RPMI8226 (cell line): ENCODE measurements at places on chromosomes 6 and 20.

- DNase-seq = no peak
Measured at GRCh38 chr20:33835615-33836172, 24.5 kb downstream of the CHMP4B start.

DNA sequence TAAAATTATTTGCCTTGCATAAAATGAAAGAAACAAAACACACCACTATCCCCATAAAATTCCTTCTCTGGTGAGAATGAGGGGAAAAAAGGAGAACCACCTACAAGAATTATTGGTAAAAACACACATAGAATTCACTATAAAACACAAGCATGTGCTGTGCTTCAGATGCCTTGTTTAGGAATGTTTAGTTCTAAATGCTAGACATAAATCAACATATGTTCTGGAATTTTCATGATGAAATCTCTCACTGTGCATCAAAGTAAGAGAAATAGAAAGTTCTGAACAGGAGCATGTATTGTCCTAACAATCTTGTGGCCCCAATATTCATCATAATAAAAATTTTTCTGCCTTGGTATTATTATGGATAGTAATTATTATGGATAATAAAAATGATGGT lies 111.0 kb downstream of the PLCB4 start:
- DNase-seq = no peak

DNA sequence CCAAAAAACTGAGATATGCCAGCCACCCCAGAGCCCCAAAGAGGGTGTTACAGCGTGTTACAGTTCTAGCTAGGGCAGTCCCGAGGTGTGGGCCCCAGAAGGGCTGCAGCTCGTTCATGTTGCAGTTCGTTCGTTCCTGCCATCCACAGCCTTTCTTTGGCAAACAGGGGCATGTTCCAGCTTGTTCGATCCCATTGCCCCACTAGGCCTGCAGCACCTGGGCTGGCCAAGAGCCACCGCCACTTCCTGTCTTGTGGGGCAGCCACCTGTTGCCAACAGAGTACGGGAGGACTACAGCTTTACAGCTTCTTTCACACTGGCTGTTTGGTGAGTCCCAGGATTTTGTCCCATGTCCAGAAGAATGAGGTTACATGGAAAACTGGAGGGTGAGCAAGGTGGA lies 198.1 kb downstream of the MMUT start:
- DNase-seq = peak; percentile 46

DNA sequence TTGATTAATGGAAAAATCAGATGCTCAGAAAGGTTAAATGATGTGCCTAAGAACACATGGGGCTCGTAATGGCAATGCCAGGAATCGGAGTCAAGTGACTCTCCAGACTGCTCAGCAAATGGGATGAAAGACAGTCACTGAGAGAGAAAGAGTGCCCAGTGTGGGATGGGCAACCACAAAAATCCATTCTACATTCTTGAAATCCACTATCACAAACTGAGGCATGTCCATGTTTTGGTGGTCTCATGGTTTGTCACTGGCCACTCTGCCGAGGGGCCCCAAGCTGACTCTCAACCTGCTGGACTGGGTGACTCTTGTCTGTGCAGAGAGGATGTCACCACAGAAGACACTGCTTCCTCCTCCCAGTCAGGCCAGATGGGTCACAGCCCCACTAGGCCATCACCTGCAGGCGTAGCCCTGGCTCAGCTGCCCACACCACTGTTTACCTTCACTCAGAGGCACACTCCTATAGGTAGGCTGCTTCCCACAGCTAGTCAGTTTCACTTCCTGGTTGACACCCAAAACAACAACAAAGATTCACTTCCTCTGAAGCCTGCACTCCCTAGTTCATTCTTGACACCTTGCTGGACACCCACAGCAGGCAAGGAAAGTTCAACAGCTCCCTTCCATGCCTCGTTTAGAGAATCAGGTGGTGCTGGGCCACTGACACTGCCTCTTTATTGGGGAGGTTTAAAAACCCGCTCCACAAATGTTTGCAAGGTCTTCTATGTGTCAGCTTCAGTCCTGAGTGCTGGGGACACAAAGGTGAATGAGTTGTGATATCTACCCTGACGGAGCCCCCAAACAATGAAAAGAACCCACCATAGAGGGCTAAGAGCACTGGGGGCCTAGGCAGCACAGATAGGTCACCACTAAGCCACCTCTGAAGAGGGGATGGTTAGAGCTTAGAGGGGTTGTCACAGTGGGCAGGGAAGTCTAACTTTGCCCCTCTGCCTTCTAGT lies 21.7 kb downstream of the MAP1LC3A start:
- DNase-seq = peak; percentile 84

DNA sequence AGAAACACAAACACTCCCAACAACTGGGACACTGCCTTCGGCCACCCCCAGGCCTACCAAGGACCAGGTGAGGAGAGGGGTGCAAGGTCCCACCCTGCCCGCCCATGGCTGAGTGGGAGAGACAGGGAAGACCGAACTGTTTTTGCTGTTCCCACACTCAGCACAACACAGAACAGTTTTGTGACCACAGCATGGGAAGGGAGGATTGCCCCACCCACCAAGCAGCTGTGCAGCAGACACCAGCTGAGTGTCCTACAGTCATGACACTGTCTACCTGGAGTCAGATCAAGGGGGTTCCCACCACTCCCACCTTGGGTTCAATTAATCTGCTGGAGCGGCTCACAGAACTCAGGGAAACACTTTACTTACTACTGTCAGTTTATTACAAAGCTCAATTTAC lies 73.9 kb downstream of the SNX9 start:
- DNase-seq = no peak

GRCh38 chr6:103047567-103047966 lies 1654.1 kb downstream of the GRIK2 start:
- no peak for DNase-seq

- no peak for DNase-seq
Measured at GRCh38 chr6:150297327-150298029, 71.3 kb upstream of the IYD start.

DNA sequence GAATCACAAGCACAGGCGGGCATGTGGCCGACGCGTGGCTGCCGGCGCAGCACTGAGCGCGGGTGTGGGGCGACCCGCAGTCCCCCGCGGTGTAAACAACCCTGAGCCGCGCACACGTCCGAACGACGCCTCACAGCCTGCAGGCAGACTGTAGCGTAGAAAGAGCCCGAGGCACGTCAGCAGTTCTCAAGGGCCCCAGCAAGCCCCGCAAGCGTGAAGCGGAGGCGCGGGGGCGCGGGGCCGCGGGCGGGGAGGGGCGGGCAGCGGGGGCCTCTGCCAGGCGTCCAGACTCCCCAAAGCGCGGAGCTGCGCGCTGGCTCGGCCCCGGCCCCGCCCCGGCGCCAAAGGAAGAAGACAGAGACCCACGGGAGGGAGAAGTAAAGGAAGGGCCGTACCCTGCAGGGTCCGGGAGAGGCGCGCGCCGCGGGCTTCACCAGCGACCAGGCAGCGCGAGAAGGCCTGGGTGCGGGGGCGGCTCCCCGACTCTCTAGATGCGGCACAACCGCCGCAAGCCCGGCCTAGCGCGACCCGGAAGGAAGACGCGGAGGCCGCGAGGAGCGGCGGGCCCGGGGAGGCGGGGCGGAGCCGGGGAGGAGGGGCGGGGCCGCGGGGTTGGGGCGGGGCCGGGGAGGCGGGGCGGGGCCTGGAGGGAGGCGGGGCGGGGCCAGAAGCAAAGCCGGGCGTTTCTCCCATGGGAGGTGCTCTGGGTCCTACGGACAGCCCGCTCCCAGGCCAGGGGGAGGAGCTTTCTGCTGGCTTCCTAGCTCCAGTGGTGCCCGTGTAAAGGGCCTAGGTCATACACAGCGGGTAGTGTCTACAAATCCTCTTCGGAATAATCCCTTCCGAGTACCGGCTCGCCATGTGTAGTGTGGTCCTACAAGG lies at the start of gene FBXL4:
TSS of gene FBXL4 (minus strand) at position 536 of the 882 bp plus-strand sequence. CDS start 20,958 bp downstream, outside the sequence.
- DNase-seq = peak; percentile 76

GRCh38 chr20:11249683-11250082 lies 575.9 kb upstream of the JAG1 start:
- no peak for DNase-seq

DNA sequence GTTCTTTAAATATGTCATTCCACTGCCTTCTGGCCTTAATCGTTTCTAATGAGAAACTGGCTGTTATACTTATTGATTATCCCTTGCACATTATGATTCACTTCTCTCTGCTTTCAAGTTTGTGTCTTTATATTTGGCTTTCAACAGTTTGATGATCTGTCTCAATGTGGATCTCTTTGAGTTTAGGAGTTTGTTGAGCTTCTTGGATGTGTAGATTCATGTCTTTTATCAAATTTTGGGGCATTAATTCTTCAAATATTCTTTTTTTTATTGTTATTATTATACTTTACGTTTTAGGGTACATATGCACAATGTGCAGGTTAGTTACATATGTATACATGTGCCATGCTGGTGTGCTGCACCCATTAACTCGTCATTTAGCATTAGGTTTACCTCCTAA lies 29.3 kb downstream of the ZBTB9 start:
- no peak for DNase-seq

DNA sequence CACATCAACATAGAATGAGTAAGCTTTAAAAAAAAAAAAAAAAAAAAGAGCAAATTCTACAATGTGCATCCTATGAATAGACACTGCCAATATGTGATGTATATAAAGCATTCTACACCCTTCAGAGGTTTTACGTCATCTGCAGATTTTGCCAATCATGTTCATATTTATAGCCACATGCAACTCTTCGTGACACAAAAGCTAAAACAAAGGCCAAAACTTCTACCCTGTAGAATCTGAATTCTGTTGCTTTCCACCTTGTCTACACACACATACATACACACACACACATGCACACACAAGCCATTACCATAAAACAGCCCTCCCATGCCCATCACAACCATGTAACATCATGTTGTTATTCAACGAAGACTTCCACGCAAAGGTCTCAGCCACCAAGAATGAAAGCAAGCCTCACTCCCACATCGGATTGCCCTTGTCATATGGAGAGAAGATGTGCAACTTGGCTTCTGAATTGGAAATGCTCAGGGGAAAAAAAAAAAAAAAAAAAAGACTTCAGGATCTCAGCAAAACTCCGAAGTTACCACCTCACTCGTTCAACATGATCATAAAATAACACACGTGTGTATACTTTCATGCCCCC lies 479.4 kb upstream of the JARID2 start:
- DNase-seq = no peak

DNA sequence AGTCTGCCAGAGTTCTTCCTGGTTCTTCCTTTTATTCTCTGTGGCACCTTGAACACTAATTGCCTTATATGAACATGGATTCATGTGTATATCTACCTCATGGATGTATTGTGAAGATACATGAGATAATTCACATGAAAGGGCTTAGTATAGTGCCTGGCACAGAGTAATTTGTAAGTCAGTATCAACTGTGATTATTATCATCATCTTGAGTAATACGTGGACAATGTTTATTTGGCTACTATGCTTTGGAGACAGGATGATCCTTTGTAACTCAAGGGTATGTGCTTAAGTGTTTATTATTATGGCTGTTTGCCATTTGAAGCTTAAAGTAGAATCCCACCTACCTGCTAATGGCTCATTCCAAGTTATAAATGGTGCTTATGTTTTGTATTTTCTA lies 16.0 kb downstream of the DOP1A start:
- DNase-seq = no peak

GRCh38 chr6:22457996-22458395 lies 111.4 kb upstream of the HDGFL1 start:
- no peak for DNase-seq

GRCh38 chr6:21977346-21977745 lies 319.5 kb downstream of the PRL start:
- DNase-seq = no peak

DNA sequence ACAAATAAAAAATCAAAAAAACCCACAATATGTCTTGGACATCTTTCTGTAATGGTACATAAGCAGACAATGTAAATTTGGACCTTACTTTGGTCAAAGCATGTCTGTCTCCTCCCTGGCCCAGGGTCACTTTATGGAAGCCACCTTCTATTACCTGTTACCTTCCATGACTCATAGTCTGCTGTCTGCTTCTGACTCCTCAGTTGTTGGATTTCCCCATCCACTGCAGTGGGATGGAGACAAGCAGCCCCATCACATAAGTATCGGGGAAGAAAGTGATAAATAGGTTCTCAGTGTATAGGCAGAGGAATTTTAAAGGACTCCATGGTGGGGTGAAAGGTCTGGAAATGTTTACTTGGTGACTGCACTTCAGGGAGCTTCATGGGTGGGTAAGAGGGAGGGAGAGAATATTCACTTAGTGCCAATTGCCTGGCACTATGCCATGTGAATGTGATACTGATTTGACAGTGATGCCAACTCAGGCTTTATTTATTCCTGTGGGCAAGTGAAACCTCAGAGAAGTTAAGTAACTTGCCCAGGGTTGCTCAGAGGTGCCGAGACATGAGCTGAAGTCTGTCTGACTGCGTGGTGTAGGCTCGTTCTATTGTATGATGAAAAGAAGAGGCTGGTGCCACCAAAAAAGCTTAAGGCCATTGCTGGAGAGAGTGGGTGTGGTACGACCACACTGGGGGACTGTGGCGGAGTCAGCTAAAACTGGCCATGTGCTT lies 175.6 kb upstream of the RNF24 start:
- DNase-seq = no peak

DNA sequence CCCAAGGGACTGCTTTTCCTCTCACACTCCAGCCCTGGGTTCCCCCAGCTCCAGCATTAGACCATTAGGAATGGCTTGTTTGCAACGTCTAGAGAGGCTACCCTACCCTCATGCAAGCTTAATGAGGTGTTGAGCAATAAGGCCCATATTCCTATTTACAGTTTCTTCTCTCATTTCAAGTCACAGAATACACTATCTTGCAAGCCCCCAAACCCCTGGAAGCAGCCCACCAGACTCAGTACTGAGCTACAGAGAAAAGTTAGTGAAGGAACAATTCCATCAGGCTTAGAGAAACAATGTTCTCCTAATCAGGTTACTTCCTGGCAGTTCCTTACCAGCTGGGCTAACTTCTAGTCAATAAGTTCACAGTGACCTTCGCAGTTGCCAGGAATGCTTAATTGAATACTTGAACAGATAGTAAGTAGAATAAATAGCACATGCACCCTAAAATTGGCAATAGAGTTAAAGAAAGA lies 606.5 kb upstream of the NOX3 start:
- DNase-seq = no peak

DNA sequence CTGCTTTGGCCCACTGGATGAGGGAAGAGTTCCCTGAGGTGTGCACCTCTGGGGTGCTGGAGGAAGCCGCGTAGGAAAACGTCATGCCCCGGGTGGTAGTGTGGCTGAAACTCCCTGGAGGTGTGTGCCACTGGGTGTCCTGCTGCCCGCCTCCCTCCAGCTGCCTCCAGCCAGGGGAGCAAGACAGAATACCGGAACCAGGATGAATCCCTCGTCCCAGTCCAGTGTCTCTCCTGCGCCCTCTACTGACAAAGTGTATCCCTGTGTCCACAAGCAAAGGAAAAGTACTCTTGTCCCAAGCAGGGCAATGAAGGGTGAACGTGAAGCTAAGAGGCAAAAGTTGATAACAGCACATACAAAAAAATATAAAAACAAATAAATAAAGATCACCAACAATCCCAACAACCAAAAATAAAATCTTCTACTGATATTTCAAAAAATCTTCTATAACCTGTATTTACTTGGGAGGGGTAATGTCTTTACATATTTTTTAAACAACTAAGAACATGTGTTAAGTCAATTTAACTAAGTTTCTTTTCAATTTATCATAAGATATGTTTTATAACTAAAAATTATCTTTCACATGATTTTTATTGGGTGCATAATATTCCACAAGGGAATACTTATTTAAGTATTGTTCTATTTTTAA lies 437.6 kb downstream of the MAFB start:
- peak; percentile 14 for DNase-seq

GRCh38 chr6:82702574-82702973 lies 339.0 kb downstream of the TPBG start:
- no peak for DNase-seq

- peak; percentile 91 for DNase-seq
Measured at GRCh38 chr20:62339647-62340062, 27.5 kb downstream of the LAMA5 start.

- no peak for DNase-seq
Measured at GRCh38 chr6:3235486-3235885, 8.0 kb upstream of the TUBB2B start.
